NCI-H460 (cell line): ENCODE measurements at places on chromosomes 16 and 17. TPM values are rescaled to one million over a fixed set of nuclear protein-coding genes. Genes with fewer than 3 reads are reported as not detected.

SLFN14 gene
- total RNA-seq = not detected in 2 replicates

SAMD14 gene
- total RNA-seq = not detected in 2 replicates

DNA sequence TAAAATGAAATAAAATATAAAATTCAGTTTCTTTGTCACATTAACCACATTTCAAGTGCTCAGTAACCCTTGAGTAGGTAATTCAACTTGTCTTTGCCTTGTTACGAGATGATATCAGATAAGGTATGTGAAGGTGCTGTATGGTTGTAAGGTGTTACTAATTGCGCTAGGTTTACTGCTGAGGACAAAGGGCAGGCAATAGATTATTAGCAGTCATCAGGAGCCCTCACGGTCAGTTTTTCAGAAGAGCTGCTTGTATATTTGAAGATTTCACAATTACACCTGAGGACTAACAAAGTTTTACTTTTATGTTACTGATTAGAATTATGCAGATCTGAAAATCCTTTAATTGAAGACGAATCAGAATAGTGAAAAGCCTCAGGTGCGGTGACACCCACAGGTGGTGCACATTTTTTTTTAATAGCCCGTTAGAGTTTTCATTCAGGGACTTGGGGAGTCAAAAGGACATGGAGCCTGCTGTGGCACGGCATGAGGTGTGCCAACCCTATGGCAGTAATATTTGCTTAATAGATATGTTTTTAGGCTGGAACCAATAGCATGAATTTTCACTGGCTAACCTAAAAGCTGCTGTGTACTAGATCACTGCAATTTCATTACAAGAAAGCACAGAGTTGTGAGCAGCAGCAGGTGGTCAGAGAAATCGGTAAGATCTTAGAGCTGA lies 16.4 kb downstream of the NDEL1 start:
- DNase-seq = no peak

DNA sequence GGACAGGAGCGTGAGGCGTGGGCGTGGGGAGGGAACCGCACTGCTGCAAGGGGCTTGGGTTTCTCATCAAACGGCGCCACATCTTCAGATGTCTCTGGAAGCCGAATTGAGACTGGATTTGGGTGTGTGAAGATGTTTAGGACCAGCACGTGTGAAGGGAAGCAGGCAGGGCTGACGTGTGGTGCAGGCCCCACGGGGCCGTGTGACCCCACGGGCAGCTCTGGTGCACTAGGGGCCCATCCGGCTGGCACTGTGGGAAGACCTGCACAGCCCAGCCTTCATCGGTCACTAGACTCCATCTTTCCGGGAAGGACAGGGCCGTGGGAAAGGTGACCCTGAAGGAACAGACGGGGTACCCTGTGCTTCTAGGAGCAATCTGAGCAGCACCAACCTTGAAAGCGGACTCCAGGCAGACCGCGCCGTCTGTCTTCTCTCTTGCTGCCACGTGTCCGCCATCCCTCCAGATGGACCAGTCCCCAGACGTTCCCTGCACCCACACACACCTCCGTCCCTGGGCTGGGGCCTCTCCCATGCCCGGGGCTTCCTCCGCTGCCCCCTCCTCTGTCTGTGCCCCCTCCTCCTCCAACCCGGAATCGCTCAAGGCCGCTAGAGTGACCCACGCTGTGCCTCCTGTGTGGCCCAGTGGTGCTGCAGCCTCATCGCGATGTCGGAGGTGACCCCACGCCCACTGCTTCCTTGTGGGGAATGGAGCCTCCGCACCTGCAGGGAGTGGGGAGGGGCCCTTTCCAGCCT lies 23.4 kb upstream of the CBFA2T3 start:
- DNase-seq = no peak

GRCh38 chr17:77266891-77267341 lies 126.1 kb downstream of the SEC14L1 start:
- DNase-seq = no peak

KRTAP4-5 gene
- total RNA-seq = not detected in 2 replicates

RAPGEFL1 gene
- 2.8 and 2.9 TPM in 2 replicates for total RNA-seq

CCL5 gene
- not detected in 2 replicates for total RNA-seq
